ENCODE measurements at places on chromosomes 16 and 17.

DNA sequence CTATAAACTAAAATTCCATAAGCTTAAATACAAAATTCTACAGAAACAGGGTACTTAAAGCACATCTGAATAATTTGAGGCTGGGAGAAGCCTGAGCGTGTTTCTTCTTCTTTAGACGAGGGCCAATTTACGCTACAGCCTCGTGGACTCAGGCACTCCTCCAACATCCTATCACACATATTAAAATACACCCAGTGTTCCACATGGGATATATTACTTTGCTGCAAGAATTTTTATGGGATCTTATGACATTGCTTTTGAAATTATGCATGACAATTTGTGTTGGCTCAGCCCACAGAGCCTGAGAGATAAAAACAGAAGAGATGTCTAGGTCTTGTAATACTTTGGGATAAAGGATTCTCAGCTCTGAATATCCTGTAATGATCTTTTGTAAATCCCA lies 3.5 kb upstream of the TANGO6 start:
- DNase-seq, result no peak

GRCh38 chr16:54632322-54633220 lies 298.1 kb upstream of the IRX5 start:
- no peak for DNase-seq

GRCh38 chr16:67664871-67665270 lies 1.7 kb downstream of the ENKD1 start:
- no peak for DNase-seq

DNA sequence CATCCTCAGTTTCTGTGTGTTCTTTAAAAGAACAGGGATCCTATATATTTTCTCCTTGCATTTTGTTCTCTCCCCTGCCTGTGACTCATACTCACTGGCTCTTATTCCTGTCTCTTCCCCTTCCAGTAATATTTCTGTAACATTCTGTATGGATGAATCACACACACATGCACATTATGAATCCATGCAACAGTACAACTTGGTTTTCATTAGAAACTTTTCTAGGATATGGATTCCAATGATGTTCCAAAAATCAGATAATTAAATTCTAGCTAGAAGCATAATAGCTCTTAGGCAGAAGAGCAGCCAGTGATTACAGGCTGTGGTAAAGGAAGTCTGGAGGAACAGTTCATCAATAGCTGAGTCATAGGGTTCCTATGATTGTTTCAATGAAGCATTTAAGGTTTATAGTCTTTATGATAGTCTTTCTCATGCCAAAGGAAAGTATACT lies 119.6 kb upstream of the PMFBP1 start:
- no peak for DNase-seq

DNA sequence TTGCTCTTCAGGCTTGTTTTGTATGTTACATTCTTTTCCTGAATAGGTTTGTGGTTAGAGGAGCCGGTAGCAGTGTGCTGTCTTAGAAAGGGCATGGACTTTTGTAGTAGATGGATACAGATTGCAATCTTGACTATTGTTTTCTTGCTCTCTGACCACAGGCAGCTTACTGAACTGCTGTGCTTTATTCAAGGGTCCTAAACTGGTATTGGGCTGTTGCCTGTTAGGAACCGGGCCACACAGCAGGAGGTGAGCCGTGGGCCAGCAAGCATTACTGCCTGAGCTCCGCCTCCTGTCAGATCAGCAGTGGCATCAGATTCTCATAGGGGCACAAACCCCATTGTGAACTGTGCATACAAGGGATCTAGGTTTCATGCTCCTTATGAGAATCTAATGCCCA lies 373.9 kb downstream of the CPPED1 start:
- no peak for DNase-seq

DNA sequence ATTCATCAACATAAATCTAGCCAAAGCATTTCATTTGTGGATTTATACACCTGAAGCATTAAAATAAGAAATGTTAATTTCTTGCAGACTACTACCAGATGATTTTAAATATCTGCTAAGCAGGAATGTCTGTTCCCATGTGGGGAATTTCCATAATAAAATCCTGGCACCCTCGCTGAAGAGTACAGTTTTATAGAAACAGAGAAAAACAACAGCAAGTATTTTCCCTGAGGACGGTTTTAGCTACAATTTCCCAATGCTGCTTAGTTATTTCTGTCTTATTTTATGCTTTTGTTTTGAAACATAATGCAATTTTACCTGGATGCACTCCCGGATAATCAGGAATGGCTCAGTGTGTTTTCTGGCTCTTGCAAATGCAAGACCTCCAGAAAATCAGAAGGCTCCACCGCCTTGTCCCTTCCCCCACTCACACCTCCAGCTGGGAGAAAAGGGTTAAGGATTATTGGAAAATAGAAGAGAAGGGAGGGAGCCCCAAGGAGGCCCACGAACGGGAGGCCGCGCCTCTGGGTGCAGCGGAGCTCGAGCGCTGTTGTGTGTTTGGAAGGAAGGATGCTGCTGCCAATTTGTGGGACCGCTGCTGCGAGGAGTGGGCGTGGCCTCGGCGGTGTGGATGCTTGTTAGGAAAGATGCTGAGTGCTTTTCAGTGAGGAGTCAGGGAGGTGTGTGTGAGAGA lies at the start of gene CNTNAP4:
CNTNAP4 (plus strand) TSS at position 657 of the 694 bp plus-strand sequence. CDS start 262 bp downstream, outside the sequence.
- no peak for DNase-seq
